Bronchial smooth muscle cell (primary cell): ENCODE measurements at places on chromosomes 16 and 17. TPM values are rescaled to one million over a fixed set of nuclear protein-coding genes. Genes with fewer than 3 reads are reported as not detected.

The CES5A gene
- not detected in 2 replicates for total RNA-seq

The METRNL gene
- total RNA-seq, result 125 and 211 TPM in 2 replicates

The GINS2 gene
- 0.77 and 1.9 TPM in 2 replicates for total RNA-seq

The PLA2G10 gene
- not detected in 2 replicates for total RNA-seq

The SLC52A1 gene
- total RNA-seq, result 0.32 TPM in 1 of 2 replicates, not detected in the other

The HSPB9 gene
- total RNA-seq, result not detected in 2 replicates

The RBL2 gene
- 36.0 and 37.8 TPM in 2 replicates for total RNA-seq

The MPP3 gene
- total RNA-seq, result 6.3 and 8.5 TPM in 2 replicates

The KRT39 gene
- total RNA-seq, result 0.16 and 0.17 TPM in 2 replicates

The TNFSF13 gene
- total RNA-seq, result 0.34 and 1.7 TPM in 2 replicates

The KRT33B gene
- not detected in 2 replicates for total RNA-seq

The ATXN7L3 gene
- total RNA-seq, result 23.3 and 23.5 TPM in 2 replicates

The MT3 gene
- not detected in 2 replicates for total RNA-seq

The NOG gene
- total RNA-seq, result under 0.01 TPM in 1 of 2 replicates, not detected in the other

The CHRNE gene
- 0.47 and 1.2 TPM in 2 replicates for total RNA-seq

The BEAN1 gene
- total RNA-seq, result not detected in 2 replicates

The RASD1 gene
- total RNA-seq, result 0.43 and 0.79 TPM in 2 replicates

The SLC5A11 gene
- total RNA-seq, result not detected in 2 replicates
